ENCODE measurements at places on chromosomes 1 and 21.

- no peak for DNase-seq
Measured at GRCh38 chr1:162264108-162264507, 112.5 kb downstream of the SPATA46 start.

DNA sequence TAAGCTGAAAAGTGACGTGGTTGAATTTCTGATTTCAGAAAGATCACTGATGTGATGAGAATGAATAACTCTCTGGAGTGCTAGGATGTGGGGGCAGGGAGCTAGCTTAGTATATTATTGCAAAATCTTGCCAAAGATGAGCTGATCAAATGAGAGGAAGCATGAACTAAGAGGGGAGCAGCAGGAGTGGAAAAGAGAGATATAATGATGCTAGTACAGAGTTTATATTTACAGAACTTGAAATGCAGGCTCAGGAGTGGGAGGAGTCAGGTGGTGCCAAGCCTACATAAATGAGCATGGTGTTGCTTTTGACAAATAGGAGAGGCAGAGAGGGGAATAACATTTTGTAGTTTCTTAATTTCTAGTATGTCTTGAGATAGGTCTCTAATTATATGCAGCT is 38.1 kb upstream of the NBL1 start:
- no peak for DNase-seq

DNA sequence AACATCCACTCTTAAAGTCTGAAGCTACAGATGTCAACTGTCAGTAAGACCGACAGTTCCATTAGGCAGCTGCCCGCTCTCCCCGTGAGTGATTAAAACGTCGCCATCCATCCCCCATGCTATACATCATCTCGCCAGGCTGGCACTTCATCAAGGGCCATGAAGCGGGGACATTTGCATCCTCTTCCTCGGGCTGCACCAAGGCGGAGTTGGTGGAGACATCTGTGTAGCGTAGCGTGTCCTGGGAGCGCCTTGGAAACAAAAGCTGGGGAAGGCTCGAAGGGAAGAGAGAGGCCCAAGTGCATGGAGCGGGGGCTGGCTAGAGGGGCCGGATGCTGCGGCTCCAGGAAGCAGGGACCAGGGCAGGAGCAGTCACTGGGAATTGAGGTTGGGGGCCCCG is 250.1 kb downstream of the KAZN start:
- DNase-seq, result no peak

DNA sequence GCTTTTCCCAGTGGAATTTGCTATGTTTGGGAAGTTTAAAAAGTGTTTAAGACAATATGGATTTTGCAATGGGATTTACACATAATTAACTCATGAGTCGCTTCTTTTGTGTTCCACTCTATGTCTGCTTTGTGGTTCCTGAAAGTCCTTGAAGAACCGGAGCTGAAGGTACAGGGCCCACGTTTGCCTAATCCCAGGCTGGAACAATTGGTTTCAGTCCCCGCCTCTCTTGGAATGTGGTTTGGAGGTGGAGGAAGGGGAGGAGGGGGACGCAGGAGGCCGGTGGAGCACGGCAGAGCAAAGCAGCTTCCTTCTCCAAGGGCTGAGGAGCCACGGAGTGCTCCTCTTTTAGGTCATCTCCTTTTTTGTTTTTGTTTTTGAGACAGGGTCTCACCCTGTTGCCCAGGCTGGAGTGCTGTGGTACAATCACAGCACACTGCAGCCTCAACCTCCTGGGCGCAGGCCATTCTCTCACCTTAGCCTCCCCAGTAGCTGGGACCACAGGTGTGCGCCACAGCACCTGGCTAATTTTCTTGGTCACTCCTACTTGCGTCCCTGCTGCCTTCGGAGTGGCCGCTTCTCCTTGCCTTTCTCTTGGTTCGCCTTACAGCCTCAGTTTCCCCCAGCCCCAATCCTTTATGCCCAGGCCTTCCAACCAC is 129.5 kb upstream of the ERRFI1 start:
- no peak for DNase-seq

- no peak for DNase-seq
Measured at GRCh38 chr21:35737899-35738346, 322.4 kb downstream of the SETD4 start.

DNA sequence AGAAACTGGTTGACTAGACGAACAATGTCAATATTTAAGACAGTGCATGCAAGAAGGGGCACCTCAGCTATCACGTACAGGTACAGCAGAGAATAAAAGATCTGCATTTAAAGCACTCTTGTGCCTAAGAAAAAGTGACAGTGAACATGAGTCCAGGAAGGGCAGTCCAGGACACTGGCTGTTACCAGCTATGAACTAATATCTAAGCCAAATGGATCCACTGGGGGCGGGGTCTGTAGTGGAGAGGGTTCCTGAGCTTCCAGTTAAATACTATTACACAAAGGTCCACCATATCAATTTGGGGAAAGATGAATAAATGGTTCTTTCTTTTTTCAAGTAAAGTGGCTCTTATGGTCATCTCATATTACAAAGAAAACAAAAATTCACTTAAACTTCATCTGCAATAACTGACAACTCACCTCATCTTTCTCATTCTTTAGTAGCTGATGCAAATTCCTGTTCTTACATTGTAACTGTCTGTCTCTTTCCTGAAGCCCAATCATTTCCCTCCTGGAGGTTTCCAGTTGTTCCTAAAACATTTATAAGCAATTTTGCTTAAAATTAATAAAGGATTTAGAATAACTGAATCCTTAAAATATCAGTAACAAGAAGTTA is 24.5 kb downstream of the SSX2IP start:
- no peak for DNase-seq

GRCh38 chr1:11272832-11273594 is at the start of gene UBIAD1:
UBIAD1 (plus strand) TSS chr1:11273198; CDS start chr1:11273532, 334 bp downstream.
- peak; percentile 71 for DNase-seq

All from T-cell (primary cell).